CD14-positive monocyte (primary cell): ENCODE measurements at places on chromosomes 6 and 20.

DNA sequence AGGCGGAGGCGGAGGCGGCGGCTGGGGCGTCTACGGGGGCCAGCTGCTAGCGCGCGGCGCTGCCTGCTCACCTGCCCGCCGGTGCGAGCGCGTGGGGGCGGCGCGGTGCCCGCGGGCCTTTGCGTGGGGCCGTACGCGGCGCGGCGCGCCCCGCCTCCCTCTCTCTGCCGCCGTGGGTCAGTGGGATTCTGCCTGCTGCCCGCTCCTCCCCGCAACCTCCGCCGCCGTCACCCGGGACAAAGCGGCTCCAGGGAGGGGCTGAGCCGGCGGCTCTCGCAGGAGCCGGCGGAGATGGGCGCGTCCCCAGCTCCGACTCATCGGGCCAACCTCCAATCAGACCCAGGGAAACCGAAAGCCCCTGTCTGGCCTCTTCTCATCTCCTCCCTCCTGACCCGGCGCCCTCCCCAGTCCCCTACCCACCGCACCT is at the start of gene RCAN2:
TSS of gene RCAN2 (minus strand) at position 249 of the 427 bp plus-strand sequence.
- DNase-seq, result no peak

DNA sequence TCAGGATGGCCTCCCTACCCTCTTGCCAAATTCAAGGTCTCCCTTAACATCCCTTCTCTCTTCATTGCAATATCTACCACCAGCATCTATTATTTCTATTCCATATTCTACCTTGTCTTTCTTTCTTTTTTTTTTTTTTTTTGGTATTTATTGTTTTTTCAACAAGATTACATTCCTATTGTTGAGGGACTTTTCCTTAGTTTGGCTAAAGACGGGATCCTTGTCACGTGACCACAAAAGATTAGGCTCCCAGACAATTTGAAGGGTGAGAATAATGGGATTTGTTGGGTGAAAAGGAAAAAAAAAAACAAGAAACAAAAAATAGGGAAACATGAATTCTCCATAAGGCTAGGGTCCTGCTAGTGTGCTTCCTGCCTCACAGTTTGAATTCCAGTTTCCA is 124.3 kb upstream of the MCHR2 start:
- no peak for DNase-seq

DNA sequence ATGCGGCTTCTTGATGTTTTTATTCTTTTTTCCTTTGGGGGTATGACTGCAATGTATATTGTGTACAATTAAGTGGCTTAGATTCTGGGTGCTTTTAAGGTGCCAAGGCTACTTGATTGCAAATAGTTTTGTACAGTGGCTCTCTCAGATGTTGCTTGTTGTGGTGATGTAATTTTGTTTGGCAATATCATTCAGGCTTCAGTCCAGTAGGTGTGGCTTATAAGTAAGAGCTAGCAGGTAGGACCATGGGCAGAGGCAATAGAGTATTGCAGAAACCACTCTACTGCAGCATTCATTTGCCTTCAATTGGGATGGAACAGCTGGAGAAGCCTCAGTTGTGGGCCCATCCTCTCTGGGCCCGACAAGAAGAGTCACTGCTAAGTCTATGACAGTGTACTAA is 407.9 kb upstream of the MAN1A1 start:
- DNase-seq, result no peak

GRCh38 chr20:21083825-21084325 is 22.3 kb downstream of the LINC00237 start:
- no peak for DNase-seq

DNA sequence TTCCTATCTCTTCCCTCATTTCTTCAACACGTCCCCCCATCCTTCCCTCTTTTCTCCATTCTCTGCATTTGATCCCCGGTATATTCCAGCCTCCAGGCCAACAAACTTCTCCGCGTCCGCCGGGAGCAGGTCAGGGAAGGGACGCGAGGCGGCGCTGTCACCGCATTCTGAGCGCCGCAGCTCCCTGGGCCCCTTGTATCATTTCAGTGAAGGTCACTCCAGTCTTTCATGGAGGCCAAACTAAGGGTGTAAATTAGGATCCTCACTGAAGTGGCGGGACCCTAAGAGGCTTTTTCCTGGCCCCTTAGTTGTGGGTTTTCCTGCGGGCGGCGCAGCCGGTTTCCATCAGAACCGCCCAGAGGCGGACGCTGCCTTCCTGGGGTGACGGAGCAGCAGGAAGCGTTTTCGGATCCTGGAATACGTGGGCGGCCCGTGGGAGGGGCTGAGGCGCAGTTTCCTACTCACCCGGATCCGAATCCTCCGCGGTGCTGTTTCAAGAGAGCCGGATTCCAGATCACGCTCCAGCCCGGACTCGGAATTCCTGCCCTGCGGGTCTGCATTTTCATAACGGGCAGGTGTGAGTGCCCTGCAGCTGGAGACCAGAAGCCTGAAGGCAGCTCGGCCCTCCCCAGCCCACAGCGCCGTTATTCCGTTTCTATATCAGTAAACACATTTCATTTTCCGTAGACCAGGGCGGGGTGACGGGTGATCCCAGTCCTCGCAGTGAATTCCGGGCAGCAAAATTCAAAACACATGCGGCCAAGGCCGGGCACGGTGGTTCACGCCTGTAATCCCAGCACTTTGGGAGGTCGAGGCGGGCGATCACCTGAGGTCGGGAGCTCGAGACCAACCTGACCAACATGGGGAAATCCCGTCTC is 3.6 kb upstream of the MICA start:
- DNase-seq, result peak; percentile 61

DNA sequence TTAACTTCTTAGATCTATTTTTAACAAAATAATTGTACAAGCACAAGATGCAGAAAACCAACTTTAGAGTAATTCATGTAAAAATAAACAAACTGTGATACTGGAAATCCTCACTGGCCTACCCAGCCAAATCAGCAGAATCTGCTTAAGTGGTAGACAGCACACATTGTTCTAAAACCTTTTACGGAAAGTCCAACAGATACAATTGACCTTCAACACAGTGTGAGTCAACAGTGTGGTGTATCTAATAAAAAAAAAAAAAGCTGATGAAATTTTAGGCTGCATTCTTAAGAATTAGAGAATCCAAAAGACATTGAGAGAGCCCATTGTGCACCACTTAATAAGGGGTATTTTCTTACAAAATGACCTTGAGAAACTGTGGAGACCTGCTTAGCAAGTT is 174.5 kb downstream of the COL21A1 start:
- no peak for DNase-seq

DNA sequence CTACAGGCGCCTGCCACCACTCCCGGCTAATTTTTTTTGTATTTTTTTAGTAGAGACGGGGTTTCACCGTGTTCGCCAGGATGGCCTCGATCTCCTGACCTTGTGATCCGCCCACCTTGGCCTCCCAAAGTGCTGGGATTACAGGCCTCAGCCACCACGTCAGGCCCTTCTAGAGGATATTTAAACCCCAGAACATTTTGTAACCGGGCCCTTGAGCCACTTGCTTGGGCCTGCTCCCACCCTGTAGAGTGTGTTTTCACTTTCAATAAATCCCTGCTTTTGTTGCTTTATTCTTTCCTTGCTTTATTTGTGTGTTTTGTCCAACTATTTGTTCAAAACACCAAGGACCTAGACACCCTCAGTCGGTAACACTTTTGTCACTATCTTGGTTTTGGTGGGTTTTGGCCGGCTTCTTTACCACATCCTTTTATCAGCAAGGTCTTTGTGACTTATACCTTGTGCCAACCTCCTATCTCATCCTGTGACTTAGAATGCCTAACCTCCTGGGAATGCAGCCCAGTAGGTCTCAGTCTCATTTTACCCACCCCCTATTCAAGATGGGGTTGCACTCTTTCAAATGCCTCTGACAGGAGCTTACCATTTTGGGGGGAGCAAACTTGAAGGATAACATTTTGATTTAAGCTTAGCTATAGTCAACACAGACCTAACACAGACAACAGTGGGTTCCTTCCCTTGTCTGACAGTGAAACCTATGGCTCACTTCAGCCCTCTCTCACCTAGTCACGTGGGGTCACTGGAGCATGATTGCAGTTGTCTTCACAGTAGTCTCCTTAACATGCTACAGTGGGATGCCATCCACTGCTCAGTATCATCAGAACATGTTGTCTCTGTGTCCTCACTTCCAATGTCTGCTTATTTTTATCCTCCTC is 27.9 kb upstream of the KIF6 start:
- DNase-seq, result no peak
